Hepatic stellate cell (primary cell): ENCODE measurements at places on chromosomes 5 and 9.
A peak's percentile ranks its signal among the peaks of the same experiment; 100 is the strongest.

GRCh38 chr9:2745560-2746380 lies 28.5 kb downstream of the KCNV2 start:
- no peak for DNase-seq

DNA sequence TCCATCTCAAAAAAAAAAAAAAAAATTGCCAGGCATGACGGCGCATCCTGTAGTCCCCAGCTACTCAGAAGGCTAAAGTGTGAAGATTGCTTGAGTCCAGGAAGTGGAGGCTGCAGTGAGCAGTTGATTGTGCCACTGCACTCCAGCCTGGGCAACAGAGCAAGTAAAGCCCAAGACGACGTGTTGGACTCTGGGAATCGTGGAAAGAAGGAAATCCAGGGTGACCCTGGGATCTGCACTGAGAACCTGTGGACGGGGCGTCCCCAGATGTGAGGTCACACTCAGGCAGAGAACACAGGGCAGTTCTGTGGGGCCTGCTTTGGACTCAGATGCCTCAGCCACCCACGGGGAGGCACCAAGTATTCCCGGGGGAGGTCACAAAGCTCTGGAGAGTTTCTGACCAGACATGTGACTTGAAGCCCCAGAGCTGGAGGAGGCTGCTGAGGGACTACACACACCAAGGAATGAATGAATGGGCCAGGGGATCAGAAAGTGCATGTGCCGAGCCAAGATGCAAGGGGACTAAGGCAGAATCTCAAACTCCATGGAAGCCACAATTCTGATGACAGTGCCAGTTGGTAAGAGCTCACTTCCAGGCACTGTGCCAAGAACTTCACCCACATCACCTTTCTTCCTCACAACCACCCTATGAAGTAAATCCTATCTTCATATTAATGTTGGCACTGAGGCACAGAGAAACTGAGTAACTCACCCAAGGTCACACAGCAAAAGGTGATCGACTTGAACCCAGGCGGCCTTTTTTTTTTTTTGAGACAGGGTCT lies 12.9 kb downstream of the DYNC2I2 start:
- no peak for DNase-seq

DNA sequence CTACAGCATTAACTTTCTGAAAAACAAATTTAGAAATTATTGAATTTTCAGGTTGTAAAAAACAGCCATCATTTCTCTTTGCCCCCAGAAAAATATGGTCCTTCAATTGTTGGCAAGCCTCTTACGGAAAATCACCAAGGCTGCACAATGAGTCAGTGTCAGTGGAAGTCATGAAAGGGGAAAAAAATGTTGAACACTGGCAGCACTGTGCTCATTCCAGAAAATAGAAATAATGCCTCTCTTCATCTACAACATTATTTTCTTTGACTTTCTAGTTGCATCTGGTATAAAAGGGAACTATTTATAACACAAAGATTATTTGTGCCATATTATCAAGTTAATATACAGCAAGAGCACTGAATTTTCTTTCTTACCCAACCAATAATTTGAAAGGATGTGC lies 26.7 kb upstream of the STK32A start:
- no peak for DNase-seq

- DNase-seq: no peak
Observed at GRCh38 chr9:2229109-2229721, 214.1 kb downstream of the SMARCA2 start.

GRCh38 chr5:126269511-126269910 lies 153.7 kb upstream of the GRAMD2B start:
- DNase-seq: no peak

DNA sequence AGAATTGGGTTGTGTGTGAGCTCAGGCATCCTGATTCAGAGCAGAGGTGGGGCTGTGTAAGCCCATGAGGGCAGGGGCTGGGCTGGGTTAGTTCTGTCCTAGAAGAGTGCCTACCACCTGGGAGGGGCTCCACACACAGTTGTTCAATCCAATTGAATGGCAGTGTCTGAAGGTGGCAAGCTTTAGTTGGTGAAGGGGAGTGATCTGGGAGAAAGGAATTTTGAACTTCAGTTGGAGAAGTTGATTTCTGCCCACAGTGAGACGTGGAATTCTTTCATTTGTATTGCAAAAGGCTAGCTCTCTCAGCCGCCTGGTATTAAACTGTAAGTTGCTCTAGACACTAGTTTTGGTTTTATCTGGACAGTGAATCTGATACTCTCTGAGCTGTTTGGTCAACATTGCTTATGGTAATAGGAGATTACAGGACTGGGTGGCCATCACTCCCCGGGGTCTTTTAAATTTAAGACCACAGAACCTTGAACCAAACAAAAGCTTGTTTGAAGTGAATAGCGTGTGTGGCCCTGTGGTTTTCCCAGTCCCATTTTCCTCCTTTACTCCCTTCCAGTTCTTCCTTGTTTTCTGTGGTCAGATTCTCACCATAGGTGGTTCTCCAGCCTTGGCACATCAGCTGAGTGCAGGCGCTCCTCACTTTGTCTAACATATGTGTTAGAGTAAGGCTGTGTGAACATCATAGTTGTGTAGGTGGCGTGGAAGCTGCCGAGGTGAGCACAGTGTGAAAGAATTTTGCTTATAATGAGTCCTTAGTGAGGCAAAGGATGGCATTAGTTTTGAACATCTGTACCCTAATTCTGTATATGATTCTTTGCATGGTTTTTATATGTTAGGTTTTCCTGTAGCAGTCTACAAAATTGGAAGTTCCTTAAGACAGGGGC lies 78.0 kb downstream of the ARHGAP26 start:
- DNase-seq: no peak

GRCh38 chr9:73470766-73471165 lies 319.1 kb downstream of the ANXA1 start:
- DNase-seq: no peak

GRCh38 chr5:141762790-141763368 lies 80.8 kb upstream of the ARAP3 start:
- DNase-seq: no peak

- no peak for DNase-seq
Observed at GRCh38 chr5:78795757-78796156, 147.2 kb upstream of the LHFPL2 start.

- DNase-seq: no peak
Observed at GRCh38 chr9:120431268-120431667, 148.7 kb downstream of the CDK5RAP2 start.

DNA sequence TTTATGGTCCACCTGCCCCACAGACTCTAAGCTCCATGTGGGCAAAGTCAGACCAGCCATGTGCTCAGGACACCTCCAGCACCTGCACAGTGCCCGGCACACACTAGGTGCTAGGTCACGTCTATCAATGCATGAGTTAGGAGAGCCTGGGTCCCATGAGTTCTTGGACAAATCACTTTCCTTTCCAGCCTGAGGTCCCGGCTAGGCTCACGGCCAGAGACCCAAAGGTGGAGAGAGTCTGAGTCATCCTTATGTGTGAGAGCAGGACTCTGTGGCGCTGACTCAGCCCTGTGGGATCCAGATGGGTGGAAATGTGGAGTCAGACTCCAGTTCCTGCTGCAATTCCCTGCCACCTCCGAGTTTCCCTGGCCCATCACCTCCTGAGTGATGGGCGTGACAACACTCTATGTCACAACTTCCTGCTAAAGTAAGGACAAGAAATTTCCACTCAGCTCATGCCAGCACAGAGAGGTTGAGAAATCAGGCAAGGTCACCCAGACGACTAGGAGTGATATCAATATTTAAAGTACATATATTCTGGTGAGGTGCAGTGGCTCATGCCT lies 2.5 kb upstream of the ST6GALNAC4 start:
- DNase-seq: peak; percentile 97

DNA sequence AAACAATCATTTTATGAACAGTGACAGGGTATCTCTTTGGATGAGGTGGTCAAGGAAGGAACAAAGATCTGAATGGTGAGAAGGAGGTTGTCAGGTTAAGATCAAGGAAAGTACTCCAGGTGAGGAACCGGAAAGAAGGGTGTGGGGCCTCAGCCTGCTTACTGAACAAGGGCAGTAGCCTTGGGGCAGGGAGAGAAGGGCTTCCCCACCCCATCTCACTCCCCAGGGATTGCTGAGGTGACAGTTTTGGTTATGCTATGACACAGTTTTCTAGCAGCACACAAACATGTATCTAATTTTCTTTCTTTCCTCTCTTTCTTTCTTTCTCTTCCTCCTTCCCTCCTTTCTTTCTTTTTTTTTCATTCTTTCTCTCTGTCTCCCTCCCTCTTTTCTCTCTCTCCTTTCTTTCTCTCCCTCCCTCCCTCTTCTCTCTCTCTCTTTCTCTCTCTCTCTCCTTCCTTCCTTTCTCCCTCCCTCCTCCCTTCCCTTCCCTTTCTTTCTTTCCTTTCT lies 4.1 kb upstream of the HDHD3 start:
- no peak for DNase-seq

GRCh38 chr5:98938464-98938863 lies 9.7 kb upstream of the CHD1 start:
- DNase-seq: peak; percentile 40

DNA sequence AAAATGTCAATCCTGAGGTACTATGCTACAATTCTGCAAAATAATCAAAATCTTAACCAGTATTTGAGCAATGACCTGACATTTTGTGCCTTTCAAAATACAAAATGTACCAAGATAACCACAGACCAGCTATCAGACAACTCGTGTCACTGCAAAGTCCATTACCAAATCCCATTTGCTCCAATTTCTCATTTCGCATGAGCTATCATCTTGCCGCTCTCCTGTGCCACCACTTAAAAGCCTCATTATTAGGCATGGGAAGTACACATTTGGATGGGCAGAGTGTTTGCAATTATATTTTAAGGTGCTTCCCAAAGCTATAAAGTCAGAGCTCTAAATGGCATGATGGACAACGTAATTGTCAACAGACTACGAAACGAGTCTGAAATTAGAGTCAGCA lies 205.2 kb downstream of the AGTPBP1 start:
- DNase-seq: no peak

DNA sequence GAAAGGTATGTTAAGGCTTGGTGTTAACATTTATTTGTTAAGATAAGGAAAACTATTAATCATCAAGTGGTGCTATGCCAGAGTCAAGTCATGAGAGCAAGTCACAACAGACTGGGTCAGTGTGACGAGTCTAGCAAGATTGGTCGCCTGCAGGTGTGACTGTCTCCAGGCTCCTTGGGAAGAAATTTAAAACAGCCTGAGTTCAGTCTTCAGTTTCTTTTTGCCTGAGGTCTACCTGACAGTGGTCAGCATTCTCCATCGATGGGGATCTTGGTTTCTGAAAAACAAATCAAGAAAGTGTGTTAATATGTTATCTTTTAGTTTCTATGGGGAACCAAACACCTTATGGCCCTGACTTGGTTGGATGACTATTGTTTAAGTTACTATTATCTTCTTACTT lies 56.3 kb downstream of the CETN3 start:
- DNase-seq: no peak

DNA sequence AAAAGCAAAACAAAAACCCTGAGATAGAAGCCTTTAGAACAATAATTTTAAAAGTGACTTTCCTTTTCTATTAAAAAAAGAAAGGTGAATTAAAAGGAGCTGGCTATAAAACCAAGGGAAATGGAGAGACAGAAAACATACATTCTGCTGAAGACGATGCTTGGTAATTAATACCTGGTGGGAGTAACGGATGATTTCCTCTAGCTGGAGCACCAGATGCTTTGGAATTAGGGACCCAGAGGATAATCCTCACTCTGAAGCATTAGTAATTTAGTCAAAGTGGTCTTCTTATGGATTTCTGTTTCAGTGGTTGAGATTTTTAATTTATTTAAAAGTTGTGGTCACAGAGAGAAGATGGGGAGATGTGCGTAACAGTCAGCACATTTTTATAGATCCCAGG lies 982.5 kb downstream of the TLE4 start:
- no peak for DNase-seq

- no peak for DNase-seq
Observed at GRCh38 chr9:70569070-70569772, 154.8 kb upstream of the KLF9 start.

- DNase-seq: no peak
Observed at GRCh38 chr5:115844321-115844817, 2.6 kb downstream of the AP3S1 start.

- no peak for DNase-seq
Observed at GRCh38 chr9:121811140-121811539, 159.7 kb downstream of the DAB2IP start.

- DNase-seq: no peak
Observed at GRCh38 chr9:4792054-4792571, 631 bp upstream of the RCL1 start.

DNA sequence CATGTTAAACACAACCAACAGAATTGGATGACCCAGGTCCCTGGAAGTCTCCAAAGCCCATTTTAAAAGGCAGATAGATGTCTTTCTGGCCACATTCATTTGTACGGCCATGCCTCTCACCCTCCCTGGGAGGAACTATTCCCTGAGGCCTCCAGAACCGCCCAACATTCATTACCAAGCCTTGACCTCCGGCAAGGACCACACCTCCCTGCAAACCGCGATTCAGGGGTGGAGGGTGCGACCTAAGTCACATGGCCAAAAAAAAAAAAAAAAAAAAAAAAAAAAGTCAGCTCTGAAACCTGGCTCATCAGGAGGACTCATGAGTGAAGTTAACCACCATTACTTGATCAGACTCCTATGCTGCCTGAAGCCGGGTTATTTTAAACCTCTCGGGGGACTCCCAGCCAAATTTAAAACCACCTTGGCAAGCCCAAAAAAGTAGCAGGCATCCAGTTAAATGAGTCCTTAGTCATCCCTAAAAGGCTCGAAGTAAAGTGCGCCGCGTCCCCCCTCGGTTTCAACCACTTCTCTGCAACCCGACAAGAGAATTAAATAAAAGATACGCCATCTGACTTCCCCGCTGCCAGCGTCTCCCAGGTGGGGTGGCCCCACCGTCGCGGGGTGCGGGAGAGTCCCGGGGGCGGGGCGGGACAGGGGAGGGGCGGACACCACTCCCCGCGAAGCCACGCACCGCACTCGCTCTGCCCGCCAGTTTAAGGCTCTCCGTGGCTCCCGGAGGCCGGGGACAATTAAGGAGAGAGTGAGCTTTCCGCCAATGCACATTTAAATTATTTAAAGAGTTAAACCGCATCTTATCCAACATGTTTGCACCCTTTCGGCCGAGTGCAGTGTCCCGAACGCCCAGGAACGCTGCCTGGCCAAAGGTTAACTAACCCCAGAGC lies 2.3 kb downstream of the KLF9 start:
- peak; percentile 79 for DNase-seq

DNA sequence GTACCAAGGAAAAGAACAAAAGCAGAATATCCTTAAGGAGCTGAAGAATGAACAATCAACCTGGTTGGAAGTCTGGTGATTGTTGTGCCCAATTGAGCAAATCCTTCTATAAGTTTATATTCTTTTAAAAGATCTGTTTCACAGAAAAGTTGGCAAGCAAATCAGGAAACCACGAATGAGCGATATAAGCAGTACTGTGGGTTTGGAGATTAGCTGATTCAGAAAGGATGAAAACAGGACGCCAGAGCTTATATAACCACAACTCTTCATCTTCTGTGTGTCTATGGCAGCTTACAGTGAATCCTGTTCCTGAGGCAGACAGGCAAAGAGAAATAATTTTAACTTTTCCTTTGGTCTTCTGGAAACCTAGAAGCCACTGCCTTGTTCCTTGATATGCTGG lies 61.7 kb downstream of the SLC38A9 start:
- DNase-seq: no peak

DNA sequence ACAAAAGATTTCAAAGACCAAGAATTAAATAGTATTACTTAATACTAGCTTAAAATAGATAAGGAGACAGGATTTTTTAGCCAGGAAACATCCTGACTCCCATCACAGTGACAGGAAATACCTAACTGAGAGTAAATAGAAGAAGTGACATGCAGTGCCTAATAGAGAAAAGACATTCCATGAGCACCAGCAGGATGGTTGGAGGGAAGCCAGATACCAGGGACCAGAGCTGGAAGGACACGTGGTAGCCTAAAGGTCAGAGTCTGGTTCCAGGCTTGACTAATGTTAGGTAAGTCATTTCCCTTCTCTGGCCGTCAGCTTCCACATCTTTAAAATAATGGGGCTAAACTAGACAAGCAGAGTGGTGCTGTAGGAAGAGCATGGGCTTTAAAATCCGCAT lies 41.6 kb downstream of the CDK5RAP2 start:
- DNase-seq: peak; percentile 26
